ENCODE measurements at places on chromosomes 13 and 19.
A peak's percentile ranks its signal among the peaks of the same experiment; 100 is the strongest.

DNA sequence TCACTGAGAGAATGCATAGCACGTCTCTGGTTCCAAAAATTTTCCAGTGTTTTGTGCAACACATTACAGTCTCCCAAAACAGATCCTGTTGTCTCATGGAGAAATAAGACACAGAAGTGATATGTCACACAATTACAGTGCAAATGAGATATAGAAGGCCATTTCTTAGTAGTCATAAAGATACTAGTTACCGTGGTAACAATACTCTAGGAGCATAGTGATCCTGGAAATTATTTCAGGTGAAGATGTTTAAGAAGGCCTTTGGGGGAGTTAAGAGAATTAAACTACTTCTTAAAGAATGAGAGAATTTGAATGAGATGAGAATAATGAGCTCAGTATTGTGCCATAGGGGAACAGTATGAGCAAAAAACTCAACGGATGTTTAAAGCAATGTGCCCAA, 628.0 kb upstream of the MIR17HG start:
- no peak for DNase-seq

DNA sequence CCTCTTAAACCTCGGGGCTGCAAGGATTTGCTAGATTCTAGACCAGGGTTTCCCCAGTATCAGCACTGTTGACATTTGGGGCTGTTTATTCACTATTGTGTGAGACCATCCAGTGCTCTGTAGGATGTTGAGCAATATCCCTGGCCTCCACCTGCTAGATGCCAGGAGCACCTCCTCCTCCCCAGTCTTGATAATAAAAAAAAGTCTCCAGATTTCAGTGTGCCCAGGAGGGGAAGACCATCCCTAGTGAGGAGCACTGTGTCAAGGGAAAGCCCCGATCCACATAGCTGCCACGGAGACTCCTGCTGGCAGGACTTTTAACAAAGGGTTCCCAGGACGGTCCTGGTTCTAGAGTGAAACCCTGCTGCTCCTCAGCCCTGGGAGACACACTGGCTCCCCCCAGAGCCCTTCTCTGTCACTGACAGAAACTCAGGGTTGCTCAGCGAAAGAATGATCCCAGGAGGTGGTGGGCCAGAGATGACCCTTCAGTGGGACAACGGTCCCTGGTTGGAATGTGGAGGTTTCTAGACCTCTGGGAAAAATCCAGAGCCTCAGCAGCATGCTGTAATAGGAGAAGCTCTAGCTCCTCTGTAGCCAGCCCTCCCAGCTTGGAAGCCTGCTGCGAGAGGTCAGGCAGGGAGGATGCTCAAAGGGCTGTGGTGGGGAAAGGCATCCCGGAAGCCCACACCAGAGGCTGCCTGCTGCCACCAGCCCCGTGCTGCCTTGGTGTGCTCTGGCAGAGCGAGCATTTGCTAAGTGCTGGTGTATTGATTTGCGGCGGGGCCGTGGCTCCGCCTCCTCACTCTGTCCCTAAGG, 20.3 kb downstream of the LYL1 start:
- no peak for DNase-seq

DNA sequence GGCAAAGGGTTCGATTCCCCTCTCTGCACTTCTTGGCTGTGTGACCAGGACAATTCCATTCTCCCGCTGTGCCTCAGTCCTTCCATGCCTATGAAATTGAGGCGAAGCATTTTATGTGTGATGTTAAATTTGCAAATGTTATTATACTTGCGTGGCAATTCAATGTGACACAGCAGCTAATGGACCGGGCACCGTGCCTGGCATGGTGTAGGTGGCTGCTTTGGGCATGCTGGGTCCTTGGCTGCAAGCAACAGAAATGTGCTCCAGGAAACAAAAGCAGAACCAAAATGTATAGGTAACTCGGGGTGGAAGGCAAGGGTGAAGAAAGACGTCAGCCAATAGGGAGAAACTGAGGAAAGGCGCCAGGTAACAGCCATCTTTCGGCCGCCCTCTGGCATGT, 37.1 kb downstream of the TINCR start:
- no peak for DNase-seq

DNA sequence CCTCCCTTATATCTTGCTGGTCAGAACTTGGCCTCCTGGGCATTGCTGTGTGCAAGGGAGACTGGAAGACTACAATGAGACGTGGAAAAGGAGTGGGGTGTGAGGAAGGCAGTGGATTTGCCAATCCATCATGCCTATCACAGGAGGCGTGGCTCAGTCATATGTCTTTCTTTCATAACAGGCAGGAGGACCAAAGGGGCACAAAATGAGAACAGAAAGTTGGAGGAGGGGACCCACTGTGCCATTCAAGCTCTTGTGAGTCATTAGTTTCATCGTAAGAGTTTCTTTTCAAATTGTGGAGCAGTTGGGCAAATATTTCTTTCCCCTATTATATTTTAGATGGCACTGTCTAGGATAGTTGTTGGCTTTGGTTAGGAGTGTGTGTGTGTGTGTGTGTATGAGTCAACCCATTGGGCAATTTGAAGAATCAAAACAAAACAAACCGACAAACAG, 471.5 kb downstream of the TSHZ3 start:
- DNase-seq: no peak

GRCh38 chr13:81771951-81772350, 1431.0 kb upstream of the SPRY2 start:
- DNase-seq: no peak

GRCh38 chr13:35629026-35629425, 152.5 kb upstream of the MAB21L1 start:
- DNase-seq: no peak

DNA sequence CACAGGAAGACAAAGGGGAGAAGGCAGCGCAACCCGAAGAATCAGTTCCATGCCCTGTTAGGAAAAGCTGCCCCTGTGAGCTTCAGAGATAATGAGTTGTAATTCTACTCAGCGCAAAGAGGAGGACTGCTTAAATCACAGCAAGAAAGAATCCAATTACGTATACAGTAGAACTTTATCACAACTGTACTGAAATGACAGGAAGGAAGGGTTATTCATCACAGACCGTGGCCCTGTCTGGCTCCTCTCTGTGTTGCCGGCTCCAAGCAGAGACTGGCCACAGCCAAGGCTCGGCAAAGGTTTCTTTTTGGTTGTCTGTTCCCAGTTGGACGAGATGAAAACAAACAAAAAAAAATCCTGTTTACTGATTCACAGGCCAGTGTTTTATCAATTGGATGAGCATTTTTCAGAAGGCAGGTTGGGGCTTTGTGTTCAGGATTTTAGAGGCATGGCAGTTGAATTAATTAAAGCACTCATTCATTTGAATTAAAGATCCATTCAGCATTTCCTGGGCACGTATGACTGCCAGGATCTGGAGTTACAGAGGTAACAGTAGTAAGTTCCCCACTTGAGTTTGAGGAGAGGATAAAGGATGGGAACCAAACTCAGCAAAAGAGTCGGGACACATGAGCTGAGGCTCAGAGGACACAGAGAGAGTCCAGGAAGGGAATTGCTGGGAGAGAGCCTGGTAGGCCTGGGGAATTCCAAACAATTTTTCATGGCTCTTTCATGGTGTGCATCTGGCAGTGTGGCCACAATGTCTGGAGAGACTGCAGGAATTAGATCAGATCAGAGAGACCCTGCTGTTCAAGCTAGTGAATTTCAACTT, 341.0 kb downstream of the DNAJC15 start:
- no peak for DNase-seq

GRCh38 chr19:28960986-28961705, 251.8 kb downstream of the UQCRFS1 start:
- DNase-seq: no peak

DNA sequence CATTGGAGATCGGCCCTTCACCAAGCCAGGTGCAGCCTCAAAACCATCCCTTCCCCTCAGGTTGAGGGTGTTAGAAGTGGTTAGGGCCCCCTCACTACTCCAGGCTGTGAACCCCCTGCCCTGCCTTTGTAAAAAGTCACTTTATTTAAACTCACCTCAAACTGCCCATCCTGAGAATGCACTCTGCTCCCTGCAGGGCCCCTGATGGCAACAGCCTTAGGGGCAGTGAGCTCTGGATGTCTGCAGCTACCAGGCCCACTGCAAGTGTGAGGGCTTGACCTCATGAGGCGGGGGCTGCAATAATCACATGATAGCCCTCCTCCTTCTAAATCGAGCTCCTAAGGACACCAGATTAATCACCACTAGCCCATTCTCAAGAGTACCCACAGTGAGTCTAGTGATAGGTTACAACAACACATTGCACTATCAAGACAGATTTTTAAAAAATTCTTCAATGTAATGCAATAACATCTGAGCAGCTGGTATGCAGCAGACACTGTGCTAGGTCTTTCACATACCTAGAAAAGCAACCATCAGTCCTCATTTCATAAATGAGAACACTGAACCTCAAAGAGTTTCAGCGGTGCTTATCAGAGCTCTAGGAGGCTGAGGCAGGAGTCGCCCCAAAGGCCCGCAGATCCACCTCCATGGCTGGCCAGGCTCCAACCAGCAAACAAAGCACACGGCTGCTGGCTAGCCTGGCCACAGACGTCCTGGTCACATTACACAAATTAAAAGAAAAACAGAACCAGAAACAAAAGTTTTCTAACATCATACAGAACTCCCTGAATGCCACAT, 26.0 kb downstream of the SLC7A1 start:
- DNase-seq: no peak

DNA sequence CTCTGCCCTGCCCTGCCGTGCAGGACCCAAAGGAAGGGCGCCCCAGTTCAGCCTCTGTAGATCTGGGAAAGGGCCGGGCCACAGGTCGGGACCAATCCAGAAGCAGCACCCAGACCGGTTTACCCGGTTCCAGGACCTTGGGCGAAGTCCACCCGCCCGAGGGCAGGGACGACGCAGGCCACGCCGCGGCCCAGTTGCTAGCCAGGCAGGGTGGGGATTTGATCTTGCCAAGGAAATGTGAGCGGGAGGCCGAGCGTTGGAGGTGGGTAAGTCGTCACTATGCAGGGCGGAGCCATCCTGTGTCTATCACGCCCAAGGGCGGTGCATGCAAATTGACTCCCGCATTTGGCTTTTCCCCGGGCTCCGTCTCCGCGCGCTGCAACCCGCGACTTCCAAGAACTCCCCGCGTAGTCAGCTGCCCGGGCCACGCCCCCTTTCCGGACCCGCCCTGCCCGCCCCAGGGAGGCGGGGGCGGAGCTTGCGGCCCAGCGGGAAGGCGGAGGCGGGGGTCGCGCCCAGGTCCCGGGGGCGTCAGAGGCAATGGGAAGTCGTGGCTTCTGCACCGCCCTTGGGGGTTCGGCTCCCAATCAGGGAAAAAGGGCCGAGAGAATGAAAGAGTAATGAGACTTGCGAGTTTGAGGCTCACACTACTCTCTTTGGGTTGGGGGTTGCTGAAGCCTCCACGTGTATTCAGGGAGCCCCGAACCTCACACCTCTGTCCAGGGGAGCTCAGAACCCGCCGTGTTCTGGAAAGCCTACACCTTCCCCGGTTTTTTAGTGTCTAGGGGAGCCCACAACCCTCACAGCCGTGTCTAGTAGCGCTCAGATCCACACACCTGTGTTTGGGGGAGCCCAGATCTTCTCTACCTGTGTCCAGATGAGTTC, 12.8 kb downstream of the IER2 start:
- DNase-seq: peak; percentile 95

DNA sequence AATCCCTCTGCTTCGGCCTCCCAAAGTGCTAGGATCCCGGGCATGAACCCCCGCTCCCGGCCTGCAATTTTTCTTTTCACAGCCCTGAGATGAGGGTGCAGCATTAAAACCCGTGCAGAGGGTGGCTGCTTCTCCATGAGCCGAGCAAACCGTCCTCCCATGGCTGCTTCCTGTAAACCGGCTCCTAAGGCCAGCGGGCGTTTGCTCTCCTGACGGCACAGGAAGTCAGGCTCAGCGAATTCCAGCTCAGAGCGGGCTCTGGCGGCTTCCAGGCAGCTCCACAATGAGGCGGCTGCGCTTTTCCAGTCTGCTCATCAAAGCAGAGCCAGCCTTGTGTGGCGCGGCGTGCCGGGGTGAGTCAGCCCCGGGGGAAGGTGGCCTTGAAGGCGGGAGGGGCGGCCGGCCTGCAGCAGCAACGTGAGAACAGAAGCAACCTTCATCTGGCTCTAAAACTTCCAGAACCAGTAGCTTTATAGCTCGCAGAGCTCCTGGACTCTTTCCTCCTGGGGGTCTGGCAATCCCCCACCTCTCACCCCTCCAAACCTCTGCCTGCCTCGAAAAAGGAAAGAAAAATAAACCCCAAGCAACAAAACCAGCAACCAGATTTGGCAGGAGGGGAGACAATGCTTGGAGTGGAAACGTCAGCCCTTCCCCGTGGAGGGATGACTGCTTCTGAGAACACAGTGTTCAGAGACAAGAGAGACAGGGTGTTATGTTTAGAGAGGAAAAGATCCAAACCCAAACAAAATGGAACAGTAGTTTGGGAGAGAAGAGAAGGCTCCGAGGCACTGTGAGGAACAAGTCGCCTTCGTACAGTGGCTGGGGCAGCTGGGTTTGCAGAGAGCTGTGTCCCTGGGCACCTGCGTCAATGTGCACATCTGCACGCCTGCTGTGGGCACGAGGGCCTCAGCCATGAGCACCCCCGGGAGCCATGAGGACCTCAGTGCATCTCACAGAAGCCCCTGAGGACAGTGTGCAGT, 67.8 kb downstream of the GADD45B start:
- peak; percentile 88 for DNase-seq

DNA sequence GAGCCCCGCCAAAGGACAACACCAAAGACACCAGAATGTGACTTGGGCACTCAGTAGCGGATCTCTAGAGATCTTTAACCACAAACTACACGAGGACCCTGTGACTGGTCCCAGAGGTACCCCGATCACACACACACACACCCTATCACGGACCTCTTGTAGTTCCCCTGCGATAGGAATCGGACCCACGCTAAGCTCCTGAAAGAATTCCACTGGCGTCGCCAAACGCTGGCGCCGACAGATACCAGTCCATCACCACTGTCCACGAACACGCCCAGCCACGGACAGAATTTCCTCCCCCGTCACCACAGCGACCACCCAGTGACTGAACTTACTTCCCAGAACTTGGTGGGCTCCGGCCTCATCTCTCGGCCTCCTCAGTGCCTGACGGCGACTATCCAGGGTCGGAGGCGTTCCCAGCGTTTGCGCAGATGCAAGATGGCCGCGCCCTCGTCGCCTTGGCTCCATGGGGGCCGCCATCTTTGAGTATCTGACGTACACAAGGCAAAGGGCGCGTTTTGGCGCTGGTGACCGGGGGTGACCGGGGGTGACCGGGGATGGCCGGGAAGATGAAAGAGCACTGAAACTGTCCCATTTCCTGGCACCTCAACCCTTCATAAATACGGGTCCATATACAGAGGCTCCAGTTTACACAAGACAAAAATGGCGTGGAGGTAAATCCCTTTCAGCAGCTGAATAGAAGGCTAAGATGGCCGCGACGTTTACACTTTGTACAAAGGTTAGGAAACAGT, at the start of gene ZNF615:
TSS of gene ZNF615 (minus strand) at position 406 of the 752 bp plus-strand sequence. CDS start 4,500 bp downstream, outside the sequence.
- DNase-seq: peak; percentile 65

DNA sequence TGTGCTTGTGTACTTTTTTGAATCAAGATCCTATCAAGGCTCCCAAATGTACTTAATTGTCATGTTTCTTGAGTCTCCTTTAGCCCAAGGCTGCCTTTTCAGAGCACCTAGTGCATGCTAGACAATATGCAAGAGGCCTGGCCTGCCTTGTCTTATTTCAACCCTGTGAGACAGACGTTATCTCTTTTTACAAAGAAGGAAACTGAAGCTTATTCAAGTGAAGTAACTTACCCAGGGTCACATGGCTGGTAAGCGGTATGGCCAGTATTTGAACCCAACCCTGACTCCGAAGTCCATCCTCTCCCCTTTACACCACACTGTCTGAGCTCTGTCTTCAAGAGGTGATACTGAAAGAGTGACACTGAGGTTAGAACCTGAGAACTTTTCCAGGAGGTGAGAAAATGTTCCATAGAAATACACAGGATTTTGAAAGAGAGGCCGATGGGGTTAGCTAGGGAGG, 505.1 kb downstream of the FOXO1 start:
- no peak for DNase-seq

GRCh38 chr19:1206864-1207450, 1.4 kb downstream of the STK11 start:
- DNase-seq: no peak

GRCh38 chr19:4866595-4867424, 657 bp downstream of the PLIN3 start:
- no peak for DNase-seq

Data from thoracic aorta (tissue), 2 donors.